Hindlimb muscle (tissue), 1 donor: ENCODE measurements at places on chromosomes 7 and 10.

- no peak for DNase-seq
These were observed 36.6 kb downstream of the SLC25A28 start for GRCh38 chr10:99583687-99584086.

DNA sequence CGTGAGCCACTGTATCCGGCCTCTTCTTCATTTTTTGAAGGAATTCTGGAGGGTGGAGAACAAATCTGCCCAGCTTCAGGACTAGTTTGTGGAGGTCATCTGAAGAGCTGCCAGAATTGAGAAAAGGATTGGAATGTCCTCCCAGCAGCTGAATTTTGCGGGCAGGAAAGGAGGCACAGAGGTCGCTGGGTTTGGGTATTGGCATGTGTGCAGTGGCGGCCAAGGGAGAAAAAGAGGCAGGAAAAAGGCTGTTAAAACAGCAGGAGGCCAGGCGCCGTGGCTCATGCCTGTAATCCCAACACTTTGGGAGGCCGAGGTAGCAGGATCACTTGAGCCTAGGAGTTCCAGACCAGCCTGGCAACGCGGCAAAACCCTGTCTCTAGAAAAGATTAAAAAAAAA lies 80.4 kb downstream of the HIP1 start:
- no peak for DNase-seq

DNA sequence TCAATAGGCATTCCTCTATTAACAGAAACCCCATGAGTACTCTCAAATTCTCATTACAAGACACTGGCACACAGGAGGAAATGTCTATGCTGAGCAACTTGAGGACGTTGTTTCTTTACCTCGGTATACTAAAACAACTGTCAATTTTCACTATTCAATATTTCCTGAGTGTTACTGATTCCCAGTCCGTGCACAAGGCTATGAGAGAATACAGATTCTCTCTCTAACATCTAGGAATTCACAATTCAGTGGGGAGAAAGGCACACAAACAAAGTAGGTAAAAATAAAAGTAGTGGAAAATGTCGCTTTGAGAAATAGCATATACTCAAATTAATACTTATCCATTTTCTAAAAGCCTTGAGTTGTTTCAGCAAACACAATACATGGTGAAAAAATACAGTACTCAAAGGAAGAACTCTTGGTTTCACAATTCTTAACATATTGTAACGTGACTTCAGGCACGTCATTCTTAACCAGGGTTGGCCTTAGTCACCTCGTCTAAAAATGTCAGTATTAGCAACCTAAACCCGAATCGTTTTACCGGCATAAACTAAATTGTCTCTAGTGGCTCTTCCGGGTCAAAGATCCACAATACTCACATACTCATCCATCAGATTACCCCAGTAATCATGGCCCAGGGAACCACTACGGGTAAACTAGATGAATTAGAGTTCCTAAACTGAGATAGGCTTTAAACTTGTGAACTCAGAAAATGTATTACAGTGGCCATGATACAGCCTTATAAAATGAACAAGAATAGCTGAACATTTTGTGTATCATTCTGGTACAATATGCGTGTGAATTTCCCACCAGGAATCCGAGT lies 1.5 kb downstream of the IPMK start:
- DNase-seq = peak; percentile 22

GRCh38 chr10:86023931-86024280 lies 342.7 kb downstream of the GRID1 start:
- DNase-seq = no peak

DNA sequence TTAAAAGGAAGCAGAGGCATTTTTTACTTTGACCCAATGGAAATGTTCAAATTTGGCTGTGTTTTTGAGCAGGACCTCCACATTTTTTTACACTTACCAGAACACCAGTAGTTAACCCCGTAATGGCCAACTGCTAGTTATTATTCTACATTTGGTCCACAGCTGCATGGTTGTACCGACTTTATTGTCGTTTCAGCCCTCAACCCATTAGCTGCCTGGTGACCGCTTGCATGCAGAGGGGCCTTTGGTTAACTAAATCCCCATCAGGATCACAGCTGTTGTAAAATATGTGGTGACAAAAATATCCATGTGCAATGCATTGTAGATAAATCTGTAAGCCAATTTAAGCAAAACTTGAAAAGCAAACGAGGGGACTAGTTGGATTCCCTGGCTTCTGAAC lies 342.2 kb upstream of the MEOX2 start:
- DNase-seq = no peak

DNA sequence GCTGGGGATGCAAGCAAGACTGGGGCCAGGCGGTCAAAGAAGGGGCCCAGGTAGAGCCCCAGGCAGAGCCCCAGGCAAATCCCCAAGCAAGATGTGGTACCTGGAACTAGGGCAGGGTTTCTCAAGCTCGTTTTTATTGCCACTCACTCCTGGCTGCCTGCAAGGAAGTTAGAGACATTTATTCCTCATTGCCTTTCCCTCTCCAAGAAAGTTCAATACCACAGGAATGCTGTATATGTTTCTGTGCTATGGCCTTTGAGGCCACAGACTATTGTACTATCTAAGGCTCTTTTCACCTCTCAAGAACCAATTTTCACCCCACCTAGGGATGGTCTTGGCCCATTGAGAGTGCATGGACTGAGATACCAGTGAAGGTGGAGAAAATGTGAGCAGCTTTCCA lies 71.3 kb downstream of the TACC2 start:
- DNase-seq = no peak

GRCh38 chr7:27193335-27194001 lies 6.4 kb downstream of the HOXA13 start:
- DNase-seq = no peak

DNA sequence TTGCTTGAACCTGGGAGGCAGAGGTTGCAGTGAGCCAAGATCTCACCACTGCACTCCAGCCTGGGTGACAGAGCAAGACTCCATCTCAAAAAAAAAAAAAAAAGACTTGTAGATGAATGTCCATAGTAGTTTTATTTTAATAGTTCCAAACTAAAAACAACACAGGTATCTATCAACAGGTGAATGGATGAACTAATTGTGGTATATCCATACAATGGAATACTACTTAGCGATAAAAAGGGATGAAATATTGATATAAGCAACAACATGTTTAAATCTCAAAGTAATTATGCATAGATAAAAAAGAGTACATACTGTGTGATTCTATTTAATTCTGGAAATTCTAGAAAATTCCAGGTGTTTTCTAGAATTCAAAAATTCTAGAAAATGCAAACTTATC lies 37.5 kb upstream of the MRPS16 start:
- DNase-seq = no peak

DNA sequence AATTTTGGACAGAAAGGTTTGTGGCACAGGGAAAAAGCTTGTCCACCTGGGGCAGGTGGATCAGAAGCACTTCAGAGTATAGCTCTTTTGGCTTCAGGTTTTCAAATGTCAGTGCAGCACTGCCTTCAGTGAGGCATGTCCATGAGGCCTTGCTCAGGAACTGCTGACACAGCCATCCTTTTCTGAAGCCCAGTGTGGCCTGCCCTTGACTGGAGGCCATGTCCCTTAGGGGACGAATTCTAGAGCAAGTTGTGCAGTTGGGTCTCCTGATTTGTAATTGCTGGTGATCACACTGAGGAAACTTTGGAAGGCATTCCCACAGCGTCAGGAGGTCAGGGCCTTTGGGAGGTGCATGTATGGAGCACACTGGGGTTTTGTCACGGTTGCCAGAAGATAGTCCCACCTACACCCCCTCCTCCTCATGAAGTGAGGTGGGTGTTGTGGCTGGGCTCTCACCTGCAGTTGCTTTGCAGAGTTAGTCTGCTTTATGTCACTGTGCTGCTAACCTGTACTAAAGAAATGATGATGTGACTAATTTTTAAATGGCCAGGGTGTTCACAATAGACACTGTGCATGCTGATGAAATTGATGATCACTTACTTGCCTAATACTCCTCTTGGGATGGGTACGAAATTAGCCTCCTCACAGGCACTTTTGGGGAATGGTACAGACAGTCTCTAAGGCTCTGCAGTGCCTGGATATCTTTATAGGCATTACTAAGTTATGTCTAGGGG lies 41.7 kb downstream of the OGDH start:
- DNase-seq = no peak

DNA sequence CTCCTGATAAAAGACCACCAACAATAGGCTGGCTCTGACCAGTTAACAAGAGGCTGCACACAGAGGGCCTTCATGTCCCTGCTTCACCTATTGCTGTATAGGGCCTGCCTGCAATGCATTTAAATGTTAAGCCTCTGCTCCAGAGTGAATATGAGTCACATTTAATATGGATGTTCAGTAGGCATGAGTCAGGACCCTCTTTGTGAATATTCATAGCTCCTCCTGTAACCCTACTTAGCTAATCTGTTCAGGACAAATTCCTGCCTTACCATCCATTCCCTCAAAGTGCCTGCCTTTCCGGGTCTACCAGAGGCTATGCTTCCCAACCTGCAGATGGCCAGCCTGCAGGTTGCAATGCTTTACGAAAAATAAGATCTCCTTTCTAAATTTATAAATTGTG lies 32.5 kb downstream of the ARHGAP22 start:
- no peak for DNase-seq

DNA sequence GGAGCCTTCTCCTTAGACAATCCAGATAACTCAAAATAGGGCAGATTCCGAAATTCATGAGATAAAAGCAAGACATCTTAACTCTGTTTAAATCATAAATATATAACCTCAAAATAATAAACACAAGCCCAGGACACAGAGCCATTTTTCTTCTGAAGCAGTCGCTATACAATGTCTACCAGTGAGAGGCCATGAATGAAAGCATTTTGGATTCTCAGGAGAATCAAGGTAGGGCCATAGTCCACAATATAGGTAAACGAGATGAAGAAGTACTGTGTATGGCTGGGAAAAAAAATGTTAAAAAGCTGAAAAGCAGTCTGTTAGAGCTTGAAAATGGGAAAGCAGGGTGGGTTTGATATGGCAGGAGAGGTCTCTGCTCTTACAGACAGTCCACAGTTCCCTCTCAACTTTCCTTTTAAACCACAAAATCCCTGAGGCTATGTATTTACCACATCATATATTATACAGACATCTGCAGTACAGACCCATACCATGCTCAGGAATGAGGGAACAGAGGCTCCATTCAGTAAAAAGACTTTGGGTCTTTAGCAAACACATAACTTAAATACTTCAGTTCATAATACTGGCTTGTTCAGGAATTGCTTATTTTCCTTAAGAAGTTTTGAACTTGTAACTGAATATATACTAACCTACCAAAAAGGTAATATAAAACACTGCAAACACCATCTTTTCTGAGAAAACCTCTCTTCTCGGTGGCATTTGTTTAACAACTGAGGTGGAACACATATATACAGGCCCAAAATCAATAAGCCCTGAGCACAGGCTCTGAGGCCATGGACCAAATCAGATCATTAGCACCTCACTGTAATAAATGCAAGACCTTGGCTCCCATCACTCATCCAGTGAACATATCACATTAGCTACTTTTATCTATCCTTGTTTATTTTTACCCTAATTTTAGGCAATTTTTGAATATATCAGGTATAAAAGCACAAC lies 109.3 kb downstream of the SORBS1 start:
- no peak for DNase-seq

DNA sequence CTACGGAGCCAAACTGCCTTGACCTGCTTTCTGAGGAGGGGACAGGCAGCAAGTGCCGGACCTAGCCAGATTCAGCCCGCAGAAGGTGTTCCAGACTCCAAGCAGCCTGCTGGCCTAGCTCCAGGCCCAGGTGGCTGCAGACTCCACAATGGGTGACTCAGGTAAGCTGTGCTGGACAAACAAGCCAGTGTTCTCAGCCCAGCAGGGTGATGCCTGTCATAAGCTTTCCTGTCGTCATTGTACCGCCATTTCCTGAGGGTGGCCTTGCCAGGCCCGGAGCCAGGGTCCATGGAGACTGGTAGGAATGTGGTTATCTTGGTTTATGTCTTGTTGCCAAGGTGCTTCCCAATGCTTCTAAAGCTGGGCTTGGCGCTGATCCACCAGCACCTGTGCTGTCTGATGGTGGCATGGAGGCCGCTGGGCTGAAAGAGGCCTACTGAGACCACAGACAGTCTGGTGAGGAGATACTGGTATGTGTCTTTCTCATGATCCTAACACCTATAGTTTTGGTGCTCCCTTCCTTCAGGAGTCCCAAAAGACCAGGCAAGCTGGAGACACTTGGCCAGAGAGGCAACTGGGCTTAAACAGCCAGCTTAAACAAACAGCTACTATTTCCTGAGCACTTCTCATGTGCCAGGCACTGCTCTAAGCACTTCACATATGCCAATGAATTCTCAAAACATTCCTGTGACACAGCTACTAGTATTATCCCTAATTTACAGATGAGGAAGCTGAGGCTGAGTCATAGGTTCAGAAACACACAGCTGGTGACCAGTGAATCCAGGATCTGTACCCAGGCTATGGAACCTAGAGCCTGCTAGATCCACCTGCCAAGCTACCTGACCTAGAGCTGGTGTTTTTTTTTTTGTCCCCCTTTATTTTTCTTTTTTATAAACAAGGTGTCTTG lies 42.0 kb downstream of the ZC3HC1 start:
- no peak for DNase-seq

GRCh38 chr7:80611779-80612178 lies 26.7 kb upstream of the CD36 start:
- DNase-seq = peak; percentile 63

DNA sequence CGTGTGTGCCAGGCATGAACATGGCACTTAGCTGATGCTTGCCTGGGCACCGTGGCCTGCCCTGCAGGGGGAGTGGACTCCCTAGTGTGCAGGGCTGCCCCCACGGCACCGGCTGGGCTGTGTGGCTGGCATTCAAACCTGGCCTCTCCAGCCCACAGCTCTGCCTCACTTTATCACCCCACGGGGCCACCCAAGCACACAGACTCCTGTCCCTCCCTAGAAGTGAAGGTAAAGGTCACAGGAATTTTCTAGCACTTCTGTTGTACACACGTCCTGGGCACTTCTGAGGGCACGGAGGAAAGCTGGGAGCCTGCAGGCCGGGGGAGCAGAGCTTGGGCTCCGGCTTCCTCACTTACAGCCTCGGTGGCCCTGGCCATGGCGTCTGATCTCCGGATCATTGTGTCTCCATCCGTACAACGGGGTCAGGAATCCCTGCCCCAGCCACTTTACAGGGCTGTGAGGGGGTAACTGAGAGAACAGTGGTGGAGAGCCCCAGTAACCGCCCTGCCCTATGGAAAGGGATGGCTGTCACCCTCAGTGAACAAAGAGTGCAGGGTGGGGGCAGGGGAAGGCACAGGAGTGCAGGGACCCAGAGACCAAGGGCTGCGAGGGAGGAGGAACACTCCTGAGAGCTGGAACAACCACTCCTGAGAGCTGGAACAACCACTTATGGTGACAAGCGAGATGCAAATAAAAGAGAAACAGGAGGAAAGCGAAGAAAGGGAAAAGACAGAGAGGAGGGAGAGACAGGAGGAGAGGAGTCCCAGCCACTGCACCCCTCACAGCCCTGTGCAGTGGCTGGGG lies 3.9 kb upstream of the PYROXD2 start:
- no peak for DNase-seq

DNA sequence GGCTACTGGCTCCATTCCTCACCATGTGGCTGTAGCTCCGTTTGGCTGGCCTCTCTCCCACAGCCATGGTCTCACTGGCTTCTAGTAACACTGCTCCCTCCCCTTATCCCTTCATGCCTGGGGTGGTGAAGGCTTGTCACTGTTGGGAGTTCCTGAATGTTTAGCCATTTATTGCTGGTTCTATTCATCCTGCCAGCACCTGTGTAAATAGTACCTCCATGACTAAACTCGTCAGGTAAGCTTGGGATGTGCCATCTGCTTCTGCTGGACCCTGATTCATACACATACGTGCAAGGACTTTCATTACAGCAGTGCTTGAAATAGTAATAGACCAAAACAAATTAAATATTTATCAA lies 61.6 kb downstream of the CCDC71L start:
- DNase-seq = no peak
